ENCODE measurements at places on chromosomes 11 and 22. TPM values are rescaled to one million over a fixed set of nuclear protein-coding genes. Genes with fewer than 3 reads are reported as not detected.

IGLL5 gene
- total RNA-seq = not detected

DNA sequence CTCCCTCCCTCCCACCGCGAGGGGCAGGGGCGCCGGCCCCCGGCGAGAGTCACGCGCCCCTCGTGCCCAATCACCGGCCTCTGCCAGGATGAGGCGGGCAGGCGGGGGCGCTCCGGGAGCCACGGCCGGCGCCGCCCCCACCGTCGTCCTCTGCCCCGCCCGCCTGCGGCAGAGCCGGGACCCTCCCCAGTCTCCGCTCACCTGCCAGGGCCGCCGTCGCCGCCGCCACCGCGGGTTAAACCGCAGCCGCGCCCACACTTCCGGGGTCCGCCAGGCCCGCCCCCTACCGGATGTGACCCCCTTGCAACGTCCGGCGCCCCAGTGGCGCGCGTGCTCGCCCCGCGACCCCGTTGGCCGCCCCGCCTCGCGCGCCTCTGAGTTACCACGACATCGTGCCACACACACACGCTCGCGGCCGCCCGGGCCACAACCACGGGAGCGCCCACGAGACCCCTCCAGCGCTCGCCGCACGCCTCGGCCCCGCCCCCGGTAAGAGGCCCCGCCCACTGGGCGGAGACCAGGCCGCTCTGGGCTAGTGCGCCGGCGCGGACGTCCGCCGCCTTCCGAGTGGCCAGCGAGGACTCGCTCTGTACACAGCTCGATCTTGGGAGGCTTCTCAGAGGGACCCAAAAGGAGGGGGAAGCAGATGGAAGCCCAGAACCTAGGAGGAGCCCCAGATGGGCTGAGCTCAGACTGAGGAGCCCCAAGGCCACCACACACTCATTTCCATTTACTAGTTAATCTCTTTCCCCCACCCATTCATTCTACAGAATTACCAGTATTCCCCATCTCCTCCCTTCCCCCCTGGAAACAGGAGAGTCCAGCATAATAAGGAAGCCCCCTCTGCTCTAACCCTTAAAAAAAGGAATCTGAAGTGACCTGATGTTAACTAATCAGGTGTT is at the start of gene VPS37C:
Gene VPS37C (minus strand): TSS at position 237 of the 902 bp plus-strand sequence. CDS start 22,597 bp downstream, outside the sequence.
- peak within 1 kb of the TSS; percentile 98 for H3K27ac ChIP-seq
- no peaks in the 10 kb centered on the region for H3K36me3 ChIP-seq
- H3K4me1 ChIP-seq = no peaks in the 10 kb centered on the region

MB gene
- total RNA-seq = 1.8 TPM

DNA sequence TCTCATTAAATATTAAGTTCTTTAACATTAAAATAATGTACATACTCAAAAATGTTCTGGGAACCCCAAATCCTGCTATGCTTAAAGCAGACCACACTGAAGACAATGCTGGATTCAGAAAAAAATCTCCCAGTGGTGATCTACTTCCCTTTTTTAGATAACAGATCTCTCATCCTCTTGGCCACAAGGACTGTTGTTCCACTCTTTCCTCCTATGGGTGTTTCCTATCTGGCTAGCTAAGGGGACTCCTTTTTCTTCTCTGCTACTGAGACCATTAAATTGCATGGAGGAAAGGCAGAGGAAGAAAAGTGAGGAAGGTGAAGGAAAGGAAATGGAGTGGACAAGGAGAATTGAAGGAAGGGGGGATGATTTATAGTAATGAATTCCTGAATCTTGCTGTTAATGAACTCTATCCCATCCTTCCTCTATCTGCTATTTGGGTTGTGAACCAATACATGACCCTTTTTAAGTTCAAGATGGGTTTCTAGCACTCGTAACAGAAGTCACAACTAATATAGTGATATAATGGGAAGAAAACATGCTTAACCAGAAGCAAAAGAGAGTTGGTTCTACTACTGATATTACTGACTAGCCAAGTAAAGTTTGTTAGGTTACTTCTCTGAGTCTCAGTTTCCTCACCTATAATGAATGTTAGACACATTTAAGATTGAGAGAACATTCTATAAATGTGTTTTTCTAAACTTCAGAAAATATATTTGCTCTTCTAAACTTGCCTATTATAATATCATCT is 53.2 kb downstream of the PIK3C2A start:
- H3K4me1 ChIP-seq = peaks cover 3% of the 10 kb centered on the region
- no peak overlapping the region for H3K27ac ChIP-seq
- no peak for DNase-seq
- no peak overlapping the region for H3K4me3 ChIP-seq

GRCh38 chr11:70646272-70647049 is 248.1 kb downstream of the CTTN start:
- no peaks in the 10 kb centered on the region for H3K27me3 ChIP-seq
- no peaks in the 10 kb centered on the region for H3K4me1 ChIP-seq

CYP2D6 gene
- total RNA-seq = not detected

DNA sequence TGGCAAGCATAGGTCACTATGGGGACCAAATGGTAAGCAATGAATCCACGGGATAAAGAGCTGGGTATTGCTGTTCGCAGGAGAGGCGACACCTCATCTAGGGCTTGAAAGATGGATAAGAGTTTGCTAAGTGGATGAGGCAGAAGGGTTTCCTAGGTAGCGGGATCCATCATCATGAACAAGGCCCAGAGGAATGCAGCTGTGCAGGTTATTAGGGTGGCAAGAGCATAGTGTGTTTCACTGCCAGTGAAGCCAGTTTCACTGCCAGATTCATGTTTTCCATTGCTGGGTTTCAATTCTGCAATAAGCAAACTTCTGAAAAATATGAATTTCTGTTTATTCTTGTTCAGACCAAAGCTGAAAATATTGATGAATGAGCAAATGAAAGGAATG is 27.2 kb downstream of the WEE1 start:
- no peaks in the 10 kb centered on the region for H3K4me1 ChIP-seq
- no peaks in the 10 kb centered on the region for H3K36me3 ChIP-seq
- no peaks in the 10 kb centered on the region for H3K27me3 ChIP-seq
- H3K4me3 ChIP-seq = no peak overlapping the region

- H3K36me3 ChIP-seq = no peaks in the 10 kb centered on the region
- no peak for DNase-seq
- no peak overlapping the region for H3K27ac ChIP-seq
- H3K27me3 ChIP-seq = no peaks in the 10 kb centered on the region
These were observed 391.5 kb downstream of the CADM1 start for GRCh38 chr11:115112754-115113153.

All from uterus (tissue), 4 donors.